ENCODE measurements at places on chromosomes 6 and 20.

DNA sequence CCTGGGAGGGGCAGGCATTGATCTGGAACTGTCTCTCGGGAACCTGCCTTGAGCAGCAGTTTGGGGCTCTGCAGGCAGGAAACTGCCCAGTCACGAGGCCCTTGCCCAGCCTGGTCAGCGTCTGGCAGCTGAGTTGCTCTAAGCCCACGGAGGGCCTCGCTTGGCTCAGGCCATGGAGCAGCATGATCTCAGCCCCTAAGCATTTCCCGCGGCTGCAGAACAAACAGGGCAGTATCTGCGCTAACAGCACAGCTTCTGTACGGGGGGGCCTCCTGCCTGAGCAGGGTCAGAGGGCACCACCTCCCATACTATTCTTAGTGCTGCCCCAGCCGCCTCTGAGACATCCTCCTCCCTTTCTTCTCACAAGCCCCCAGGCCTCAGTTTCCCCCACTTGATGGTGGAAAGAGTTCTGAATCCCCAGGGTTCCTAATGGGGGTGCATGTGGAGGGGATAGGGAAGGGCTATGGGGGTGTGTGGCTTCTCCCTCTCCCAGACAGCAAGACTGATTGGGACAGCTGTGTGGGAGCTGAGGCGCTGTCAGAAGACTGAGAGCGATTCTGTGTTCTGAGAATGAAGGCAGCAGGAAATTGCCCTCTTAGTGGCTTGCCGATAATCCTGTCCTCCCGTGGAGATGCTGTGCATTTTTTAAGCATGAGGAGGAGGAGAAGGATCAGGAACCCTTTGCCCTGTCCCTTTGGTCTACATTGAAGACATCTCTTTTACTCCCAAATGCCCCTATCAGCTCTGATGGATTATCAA, 46.4 kb downstream of the MOCS1 start:
- no peak for DNase-seq

- DNase-seq: no peak
Observed at GRCh38 chr20:60206259-60206658, 248.0 kb downstream of the CDH26 start.

- DNase-seq: no peak
Observed at GRCh38 chr20:48728042-48728825, 99.6 kb downstream of the PREX1 start.

DNA sequence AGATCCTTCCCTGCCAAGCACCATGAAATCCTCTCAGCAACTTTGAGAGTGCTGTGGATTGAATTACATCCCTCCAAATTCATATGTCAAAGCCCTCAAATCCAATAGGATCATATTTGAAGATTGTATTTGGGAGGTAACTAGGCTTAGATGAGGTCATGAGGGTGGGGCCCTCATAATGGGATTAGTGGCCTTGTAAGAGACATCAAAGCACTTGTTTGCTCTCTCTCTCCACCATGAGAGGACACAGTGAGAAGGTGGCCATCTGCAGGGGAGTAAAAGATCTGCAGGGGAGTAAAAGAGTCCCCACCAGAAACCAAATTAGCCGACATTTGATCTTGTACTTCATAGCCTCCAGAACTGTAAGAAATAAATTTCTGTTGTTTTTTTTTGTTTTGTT, 298.2 kb downstream of the SAMD5 start:
- no peak for DNase-seq

DNA sequence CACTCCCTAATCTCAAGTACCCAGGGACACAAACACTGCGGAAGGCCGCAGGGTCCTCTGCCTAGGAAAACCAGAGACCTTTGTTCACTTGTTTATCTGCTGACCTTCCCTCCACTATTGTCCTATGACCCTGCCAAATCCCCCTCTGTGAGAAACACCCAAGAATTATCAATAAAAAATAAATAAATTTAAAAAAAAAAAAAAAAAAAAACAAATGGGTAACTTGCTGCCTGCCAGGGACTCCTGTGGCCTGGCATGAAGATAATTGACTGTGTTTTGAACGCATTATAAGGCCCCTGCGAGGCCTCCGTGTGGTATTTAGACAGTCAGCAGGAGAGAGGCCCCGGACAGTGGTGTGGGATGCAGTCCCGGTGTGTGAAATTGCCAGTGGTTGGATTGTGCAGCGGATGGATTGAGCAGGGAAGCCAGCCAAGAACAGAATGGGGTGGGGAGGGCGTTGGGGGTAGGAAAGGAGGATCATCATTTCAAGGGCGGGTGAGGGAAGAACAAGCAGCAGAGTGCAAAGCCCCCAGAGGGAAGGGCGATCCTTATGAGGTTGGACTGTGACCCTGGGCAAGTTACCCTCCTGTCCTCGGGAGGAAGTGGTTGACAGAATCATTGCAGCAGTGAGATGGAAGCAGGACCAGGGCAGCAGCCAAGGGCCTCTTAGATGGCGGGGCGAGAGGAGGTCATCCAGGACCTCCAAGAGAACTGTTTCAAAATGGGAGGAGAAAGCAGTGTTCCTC, 43.3 kb downstream of the PPARD start:
- no peak for DNase-seq

- DNase-seq: no peak
Observed at GRCh38 chr6:81791756-81792155, 39.3 kb upstream of the TENT5A start.

DNA sequence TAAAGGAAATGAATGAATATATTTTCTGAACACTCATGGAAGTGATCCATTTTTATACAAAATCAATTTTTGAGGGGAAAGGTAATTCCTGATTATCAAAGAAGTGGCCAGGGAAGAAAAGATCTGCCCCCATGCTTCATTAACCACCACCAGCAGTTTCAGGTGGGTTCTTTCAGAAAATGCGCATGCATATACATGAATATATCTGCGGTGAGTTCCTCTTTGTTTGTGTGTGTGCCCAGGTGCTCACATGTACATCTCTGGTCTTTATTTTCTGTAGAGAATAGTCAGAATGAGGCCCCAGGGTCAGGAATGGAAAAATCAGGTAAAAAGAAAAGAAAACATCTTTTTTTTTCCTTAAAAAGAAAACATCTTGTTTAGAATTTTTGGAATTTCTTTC, 88.4 kb downstream of the SGK1 start:
- DNase-seq: no peak

- no peak for DNase-seq
Observed at GRCh38 chr6:75438442-75439116, 55.0 kb downstream of the FILIP1 start.

DNA sequence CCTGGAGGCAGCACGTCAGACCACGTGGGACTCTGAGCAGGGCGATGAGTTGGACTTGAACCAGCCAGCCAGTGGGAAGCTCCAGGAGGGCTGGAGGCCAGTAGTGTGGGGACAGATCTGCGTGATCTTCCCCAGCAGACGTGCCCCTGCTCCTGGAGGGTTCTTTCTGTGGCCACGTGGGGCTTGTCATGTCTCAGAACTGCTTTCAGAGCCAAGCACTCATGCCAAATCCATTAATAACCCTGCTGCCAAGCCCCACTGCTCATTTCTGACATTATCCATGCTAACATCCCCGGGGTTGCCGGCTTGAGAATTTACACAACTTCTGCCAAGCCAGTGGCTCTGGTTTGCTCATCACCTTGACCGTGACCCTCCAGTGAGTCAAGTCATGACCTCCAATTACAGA, 38.3 kb downstream of the SIRPA start:
- no peak for DNase-seq

GRCh38 chr6:145213614-145214013, 521.7 kb downstream of the EPM2A start:
- no peak for DNase-seq

- no peak for DNase-seq
Observed at GRCh38 chr6:170000071-170000843, 248.8 kb downstream of the ERMARD start.

DNA sequence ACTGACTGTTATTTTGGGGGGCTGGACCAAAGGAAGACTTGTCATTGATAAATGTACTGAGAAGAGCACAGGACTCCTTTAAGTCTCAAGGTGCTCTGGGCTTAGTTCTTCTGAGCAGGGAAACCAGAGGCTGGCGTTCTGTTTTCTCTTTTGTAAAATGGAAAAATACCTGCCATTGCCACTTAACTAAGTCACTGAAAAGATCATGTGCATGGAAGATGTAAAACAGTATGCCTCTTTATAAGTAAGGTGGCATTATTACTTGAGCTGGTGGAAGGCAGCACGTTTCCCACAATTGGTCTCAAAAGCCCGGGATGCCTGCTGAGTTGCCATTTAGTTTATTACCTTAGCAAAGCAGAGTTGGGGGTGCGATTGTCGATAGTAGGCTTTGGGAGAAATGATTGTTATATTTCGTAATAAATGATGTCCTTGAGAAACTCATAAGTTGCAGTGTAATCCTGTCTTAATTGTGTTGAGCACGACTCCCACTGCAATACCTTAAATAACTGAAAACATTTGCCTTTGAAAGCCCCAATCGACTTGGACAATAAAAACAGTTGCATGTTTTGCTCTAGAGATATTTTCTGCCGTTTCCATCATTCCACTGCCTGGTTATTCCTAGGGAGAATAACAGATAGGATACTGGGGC, 3.6 kb downstream of the JARID2 start:
- no peak for DNase-seq

- DNase-seq: no peak
Observed at GRCh38 chr6:111481836-111482187, 1.2 kb downstream of the REV3L start.

DNA sequence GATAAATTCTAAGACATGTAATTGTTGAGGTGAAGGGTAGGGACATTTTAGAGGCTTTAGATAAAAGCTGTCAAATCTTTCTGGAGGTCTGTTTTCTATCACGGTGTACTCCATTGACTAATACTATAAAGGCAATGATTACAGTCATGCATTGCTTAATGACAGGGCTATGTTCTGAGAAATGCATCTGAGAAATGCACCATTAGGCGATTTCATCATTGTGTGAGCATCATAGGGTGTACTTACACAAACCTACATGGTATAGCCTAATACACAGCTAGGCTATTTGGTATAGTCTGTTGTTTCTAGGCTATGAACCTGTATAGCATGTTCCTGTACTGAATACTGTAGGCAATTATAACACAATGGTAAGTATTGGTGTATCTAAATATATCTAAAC, 71.3 kb upstream of the FYN start:
- DNase-seq: no peak

DNA sequence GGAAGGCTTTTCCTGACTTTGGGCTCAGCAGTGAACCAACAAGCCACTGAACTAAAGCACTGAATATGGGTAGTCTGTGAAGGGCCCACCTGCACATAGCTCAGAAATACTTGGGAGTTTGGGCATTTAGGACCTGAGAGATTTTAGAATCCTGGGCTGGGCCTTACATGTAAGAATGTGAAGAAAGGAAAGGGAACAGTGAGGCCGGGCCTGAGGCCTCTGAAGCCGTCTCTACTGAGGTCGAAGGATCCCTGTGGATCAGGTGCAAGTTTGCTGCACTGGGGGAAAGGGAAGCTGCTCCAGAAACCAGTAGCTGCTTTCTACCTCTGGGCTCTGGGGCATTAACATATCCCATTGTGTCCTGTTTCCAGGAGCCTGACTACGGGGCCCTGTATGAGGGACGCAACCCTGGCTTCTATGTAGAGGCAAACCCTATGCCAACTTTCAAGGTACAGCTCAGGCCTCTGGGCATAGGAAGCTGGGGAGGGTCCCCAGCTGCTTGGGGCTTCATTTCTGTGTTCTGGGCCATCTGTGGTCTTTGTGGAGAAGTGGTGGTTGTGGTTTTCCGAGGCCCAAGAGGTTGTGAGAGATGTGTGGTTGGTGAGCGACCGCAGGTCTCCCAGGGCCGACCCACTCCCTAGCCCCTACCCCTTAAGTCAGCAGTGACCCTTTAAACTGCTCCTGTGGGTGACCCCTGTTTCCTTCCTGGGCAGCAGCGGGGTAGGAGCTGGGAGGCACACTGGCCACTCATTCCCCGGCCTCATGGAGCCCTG, 30.3 kb downstream of the PLCG1 start:
- no peak for DNase-seq

DNA sequence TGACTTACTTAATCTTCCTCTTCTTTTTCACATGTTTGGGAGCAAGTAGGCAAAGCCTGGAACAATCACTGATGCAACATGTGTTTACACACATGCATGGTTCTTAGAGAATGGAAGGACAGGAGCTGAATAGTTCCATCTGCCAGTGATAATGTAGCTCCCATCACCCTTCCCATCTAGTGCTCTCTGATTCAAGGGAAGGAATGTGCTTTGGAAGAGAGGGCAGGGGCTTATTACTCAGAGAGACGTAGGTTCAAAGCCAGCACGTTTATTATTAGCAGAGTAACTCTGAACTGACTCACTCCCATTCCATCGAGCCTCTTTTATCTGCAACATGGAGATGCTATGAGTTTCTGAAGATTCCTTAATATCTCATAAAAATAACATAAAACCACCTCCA, 211.9 kb downstream of the GMPR start:
- DNase-seq: no peak

- no peak for DNase-seq
Observed at GRCh38 chr20:39778847-39779604, 816.9 kb downstream of the DHX35 start.

DNA sequence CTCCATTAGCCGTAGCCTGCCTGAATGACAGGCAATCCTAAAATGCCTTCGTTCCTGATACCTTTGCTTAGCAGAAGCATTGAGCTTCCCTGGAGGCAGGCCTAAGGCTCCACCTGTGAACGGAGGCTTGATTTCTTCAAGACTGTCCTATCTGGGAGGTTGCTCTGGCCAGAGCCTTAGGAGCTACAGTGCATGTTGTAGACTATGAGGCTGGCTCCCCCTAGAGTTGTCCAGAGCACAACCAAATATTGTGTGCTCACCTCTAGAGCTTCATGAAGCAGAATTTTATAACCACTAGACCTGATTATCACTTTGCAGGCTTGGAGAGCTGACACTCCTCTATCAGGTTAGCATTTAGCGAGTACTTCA, 217.8 kb downstream of the MAFB start:
- no peak for DNase-seq

DNA sequence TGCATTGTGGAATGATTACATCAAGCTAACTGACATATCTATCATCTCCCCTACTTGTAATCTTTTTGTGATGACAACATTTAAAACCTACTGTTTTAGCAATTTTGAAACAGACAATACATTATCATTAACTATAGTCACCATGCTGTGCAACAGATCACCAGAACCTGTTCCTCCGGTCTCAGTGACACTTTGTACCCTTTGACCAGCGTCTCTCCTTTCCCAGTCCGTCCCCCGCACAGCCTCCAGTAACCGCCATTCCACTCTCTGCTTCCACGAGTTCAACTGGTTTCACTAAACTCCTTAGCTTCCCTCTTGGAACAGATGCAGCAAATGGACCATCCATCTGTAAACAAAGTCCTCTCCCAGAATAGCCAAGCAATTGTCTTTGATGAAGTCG, 21.8 kb downstream of the LRP11 start:
- DNase-seq: no peak

DNA sequence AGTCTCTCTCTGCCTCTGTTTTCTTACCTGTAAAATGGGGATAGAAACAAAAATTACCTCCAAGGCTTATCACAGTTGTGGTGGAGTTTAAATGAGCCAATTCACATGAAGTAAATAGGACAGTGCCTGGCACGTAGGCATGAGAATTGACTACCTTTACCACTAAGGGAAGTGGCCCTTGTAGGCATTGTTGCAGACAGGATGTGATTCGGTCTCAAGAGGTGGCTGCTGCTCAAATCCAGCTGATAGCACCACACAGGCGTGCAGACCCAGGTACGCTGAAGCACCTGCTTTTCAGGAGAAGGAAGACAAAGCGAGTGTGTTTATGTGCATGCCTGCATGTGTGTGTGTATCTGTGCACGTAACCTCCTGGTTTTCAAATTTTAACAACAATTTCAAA, 108.6 kb downstream of the EYA2 start:
- no peak for DNase-seq

GRCh38 chr6:4975506-4975905, 28.3 kb downstream of the RPP40 start:
- no peak for DNase-seq

GRCh38 chr20:62064770-62065673, 659 bp downstream of the TAF4 start:
- DNase-seq: no peak

Measured in stimulated activated CD4-positive, alpha-beta T cell treated with anti-CD3 and anti-CD28 coated beads, Interleukin-1b, Interleukin-23, amount 100 ng/mL, for 1 hour (primary cell).